ENCODE measurements at places on chromosomes 2 and 18.
A peak's percentile ranks its signal among the peaks of the same experiment; 100 is the strongest.

DNA sequence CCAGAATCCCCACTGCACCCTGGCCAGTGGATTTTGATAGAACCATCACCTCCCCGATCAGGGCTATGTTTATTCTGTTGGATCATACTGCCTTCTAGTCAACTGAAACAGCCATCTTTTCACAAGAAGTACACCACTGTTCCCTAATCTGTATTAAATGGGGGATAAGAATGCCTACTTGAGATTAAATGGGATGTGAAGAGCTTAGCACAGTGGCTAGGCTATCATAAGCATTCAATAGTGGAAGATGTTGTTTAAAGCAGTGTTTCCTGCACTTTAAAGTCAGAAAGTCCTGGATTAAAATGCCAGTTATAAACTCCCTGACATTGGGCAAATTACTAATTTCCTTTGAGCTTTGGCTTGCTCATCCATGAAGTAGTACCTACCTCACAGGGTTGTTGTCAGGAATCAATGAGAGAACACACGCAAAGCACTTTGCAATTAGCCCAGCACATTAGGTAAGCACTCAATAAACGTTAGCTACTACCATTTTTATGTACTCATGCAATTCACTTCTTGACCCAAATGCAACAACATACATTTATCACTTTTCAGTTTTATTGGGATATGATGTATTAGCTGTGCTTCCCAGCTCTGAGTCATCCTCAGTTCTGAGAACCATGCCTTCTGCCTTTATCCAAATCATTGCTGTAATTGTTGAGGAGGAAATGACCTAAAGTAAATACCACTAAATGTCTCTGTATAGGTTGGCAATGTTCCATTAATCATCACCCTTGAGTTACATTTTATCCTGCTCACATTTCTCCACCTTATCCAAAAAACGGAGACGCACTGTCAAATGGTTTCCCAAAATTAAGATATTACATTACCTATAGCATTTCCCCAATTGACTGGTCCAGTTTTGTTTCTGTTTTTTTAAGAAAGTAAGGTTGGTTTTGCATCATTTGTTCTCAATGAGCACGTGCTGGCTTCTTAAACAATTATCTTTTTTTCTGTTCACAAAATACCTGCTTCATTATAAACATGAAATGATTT lies 2.1 kb downstream of the TMEM247 start:
- peaks cover under 1% of the 10 kb centered on the region for H3K36me3 ChIP-seq
- no peak overlapping the region for H3K27ac ChIP-seq
- peaks cover 25% of the 10 kb centered on the region for H3K4me1 ChIP-seq
- peaks cover 2% of the 10 kb centered on the region for H3K27me3 ChIP-seq

DNA sequence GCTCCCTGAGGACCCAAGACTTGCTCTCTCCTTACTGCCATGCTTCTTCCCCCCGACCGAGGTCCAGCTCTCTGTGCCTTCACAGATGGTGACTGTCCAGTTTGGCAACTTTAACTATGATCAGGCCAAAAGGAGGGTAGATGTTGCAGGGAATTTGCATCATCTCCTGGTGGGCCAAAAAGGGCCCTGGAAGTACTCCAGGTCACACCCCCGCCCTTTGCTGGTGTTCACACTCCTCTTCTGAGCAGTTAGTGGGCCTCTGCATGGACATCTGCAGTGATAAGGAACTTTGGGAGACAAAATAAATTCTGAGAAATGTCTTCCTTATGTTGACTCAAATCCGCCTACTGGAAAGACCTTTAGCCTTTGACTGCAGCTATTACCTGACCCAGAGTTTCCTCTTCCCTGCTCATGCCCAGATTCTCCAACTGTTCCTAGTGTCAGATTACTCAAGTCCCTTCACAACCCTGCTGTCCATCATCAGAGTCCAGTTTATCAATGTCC lies 234.4 kb downstream of the LOXHD1 start:
- H3K4me3 ChIP-seq: no peak overlapping the region
- H3K4me1 ChIP-seq: peaks cover 2% of the 10 kb centered on the region
- no peaks in the 10 kb centered on the region for H3K27me3 ChIP-seq

- no peak overlapping the region for H3K27ac ChIP-seq
- H3K36me3 ChIP-seq: peaks cover 2% of the 10 kb centered on the region
- H3K4me1 ChIP-seq: peaks cover 8% of the 10 kb centered on the region
Measured at GRCh38 chr2:143803936-143804335, 674.7 kb downstream of the ARHGAP15 start.

GRCh38 chr18:5582076-5582475 lies 38.3 kb upstream of the EPB41L3 start:
- H3K36me3 ChIP-seq: no peaks in the 10 kb centered on the region
- no peaks in the 10 kb centered on the region for H3K27me3 ChIP-seq
- no peak overlapping the region for H3K4me3 ChIP-seq

- H3K27me3 ChIP-seq: no peaks in the 10 kb centered on the region
- no peak overlapping the region for H3K4me3 ChIP-seq
- no peaks in the 10 kb centered on the region for H3K36me3 ChIP-seq
- no peak for DNase-seq
Measured at GRCh38 chr2:234976479-234977227, 24.8 kb downstream of the SH3BP4 start.

DNA sequence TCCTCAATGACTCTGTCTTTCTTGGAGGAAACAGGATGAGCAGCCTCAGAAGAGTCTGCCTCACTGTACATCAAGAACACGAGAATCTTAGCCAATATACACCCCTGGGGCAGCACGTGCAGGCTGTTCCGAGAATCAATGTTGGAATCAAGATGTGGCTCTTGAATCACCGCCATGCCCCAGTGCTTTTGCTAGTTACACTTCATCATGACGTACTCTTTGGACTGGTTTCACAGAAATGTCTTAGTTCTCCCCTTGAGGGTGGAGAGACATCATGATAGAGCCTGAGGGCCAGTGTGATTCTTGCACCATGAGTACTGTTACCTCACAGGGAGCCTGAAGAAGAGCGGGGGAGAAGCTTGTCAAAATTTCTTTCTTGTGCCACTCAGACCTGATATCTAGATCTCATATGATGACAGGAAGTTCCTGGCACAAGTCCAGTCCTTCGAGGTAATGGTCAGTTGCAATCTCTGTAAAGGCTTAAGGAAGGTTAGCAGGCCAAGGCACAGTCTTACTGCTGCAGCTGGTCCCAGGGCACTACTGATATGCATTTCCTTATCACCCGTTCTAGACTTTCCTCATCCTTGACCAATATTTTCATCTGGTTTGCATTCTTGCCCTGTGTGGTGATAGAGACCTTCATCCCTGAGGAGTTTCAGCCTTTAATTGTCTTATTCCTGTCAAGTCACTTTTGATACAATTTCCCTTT lies 28.2 kb upstream of the STAT4 start:
- no peaks in the 10 kb centered on the region for H3K36me3 ChIP-seq
- H3K4me1 ChIP-seq: peaks cover 20% of the 10 kb centered on the region
- H3K4me3 ChIP-seq: no peak overlapping the region

DNA sequence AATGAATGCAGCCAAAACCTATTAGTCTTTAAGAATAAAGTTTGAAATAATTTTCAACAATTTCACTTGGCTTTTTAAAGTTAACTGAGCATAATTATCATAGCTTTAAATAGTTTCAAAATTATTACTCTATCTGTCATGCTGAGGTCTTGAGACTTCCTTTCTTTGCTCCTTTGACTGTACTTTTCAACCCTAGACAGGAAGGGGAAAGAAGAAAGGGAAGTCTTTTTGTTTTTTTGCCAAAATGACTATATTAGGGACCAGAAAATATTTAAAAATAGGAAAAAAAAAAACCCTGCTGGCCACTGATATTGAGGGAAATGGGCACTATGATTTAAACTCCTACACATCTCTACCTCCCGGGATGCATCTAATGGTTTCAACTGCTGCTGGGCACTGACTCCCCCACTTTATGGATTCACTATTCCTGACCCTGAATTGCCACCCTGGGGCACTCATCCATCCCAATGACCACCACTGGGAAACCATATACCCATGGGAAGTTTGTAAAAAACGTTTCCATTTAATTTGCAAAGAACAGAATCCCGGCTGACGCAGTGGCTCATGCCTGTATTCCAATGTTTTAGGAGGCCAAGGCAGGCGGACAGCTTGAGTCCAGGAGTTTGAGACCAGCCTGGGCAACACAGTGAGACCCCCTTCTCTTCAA lies 50.5 kb downstream of the GAREM1 start:
- H3K27me3 ChIP-seq: peaks cover 4% of the 10 kb centered on the region
- no peak for DNase-seq
- H3K4me1 ChIP-seq: no peaks in the 10 kb centered on the region
- no peak overlapping the region for H3K4me3 ChIP-seq
- no peaks in the 10 kb centered on the region for H3K36me3 ChIP-seq

DNA sequence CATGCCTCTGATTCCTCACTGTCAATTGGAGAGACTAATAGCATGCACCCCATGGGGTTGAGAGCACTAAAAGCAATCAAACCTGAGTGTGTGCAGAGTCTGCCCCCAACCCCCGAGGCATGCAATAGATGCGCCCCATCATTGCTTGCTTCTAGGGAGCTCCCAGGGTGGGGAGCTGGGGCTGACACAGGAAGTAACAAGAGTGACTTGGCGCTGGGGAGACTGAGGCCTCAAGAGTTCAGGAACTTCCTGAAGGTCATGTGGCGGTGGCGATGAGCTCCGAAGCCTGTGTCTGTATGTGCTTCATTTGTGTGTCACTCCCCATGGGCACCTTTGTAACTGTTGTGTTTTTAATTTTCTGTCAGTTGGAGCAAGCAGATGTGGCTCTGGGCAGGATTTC lies 61.2 kb downstream of the CTIF start:
- H3K27me3 ChIP-seq: no peaks in the 10 kb centered on the region
- no peaks in the 10 kb centered on the region for H3K4me1 ChIP-seq
- no peak overlapping the region for H3K27ac ChIP-seq

DNA sequence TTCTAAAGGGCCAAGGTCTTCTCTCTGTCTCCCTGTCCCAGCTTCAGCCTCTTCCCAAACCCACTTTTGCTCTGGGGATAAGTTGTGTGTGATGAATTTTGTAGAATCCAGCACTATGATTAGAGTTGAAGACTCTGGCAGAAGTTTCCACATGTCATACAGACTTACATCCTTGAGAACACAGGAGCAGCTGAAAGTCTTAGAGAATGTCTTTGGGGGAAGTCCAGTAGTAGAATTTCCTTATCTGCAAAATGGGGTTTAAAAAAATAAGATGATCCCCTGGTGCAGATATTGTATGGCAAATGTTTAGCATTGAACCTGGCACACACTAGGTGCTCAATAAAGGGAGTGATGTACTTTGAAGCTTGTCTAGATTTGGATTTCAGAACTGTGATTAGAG lies 65.2 kb downstream of the TMEM247 start:
- H3K4me3 ChIP-seq: peak overlapping the region; percentile 68
- H3K36me3 ChIP-seq: no peaks in the 10 kb centered on the region
- H3K4me1 ChIP-seq: peaks cover 58% of the 10 kb centered on the region
- DNase-seq: no peak
- no peak overlapping the region for H3K27ac ChIP-seq
- no peaks in the 10 kb centered on the region for H3K27me3 ChIP-seq

DNA sequence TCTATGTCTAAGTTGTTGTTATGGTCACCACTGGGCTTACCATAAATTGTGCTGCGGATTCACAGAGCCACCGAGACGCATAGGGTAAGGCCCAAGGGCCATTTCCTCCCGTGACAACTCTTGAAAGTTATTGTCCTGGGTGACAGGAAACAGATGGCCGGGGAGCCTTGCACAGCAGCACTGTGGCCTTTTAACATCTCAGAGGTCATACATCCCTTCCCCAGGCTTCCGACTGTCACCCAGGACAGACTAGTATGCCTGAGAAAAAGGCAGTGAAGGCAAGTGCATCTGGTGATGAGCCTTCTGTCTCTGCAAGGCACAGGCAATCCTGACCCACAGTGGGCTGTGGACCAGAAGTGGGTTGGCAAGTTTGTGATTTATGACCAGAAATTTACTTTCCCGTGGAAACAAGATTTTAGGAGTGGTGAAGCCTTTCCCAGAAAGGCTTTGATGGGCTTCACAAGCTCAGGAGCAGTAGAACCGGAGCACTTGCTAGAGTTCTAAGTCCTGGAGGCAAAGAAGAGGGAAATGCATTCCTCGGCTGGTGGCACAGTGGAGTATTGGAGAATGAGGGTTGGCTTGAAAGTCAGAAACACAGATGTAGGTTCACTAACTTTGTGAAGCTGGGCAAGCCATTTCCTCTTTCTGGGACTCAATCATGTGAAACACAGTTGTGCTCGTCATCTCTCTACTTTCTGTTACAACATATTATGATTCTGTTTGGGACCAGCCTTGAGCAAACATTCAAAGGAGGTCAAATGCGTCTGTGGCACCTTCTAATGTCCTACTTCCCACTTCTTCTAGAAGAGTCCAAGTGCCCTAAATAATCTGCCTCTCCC lies 2.0 kb upstream of the CAPN14 start:
- H3K27ac ChIP-seq: no peak overlapping the region
- peaks cover 9% of the 10 kb centered on the region for H3K27me3 ChIP-seq
- peaks cover 42% of the 10 kb centered on the region for H3K4me1 ChIP-seq
- DNase-seq: no peak
- H3K4me3 ChIP-seq: no peak overlapping the region

DNA sequence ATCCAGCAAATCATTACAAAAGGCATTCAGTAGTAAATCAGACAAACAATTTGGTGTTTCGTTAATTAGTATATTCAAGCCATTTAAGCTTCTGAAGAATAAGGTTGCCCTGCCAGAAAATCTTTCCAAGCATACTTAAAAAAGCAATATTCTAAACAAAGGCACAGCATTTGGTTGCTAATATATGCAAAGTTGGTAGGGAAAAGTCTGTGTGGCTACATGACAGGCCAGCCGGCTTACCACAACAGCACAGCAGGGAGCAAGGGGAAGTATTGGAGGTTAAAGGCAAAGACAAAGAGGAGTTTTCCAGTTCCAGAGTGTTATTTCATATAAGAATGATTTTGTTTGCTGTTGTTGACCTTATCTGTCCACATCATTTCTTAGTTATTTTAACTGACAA lies 282.3 kb downstream of the MBD5 start:
- no peak overlapping the region for H3K4me3 ChIP-seq
- H3K27ac ChIP-seq: no peak overlapping the region
- H3K27me3 ChIP-seq: no peaks in the 10 kb centered on the region
- DNase-seq: no peak

GRCh38 chr2:191927991-191928390 lies 81.1 kb upstream of the CAVIN2 start:
- no peaks in the 10 kb centered on the region for H3K36me3 ChIP-seq
- H3K4me3 ChIP-seq: no peak overlapping the region
- no peaks in the 10 kb centered on the region for H3K4me1 ChIP-seq
- no peak for DNase-seq
- H3K27me3 ChIP-seq: peaks cover 8% of the 10 kb centered on the region

Measured in activated CD4-positive, alpha-beta T cell treated with anti-CD3 and anti-CD28 coated beads, Interleukin-2, amount 10 ng/mL, durations not matched to agents 7 days and 5 days (primary cell).